Activated CD8-positive, alpha-beta memory T cell treated with anti-CD3 and anti-CD28 coated beads, Interleukin-2, amount 10 ng/mL, durations not matched to agents 7 days and 5 days (primary cell): ENCODE measurements at places on chromosomes 13 and 19. TPM values are rescaled to one million over a fixed set of nuclear protein-coding genes. Genes with fewer than 3 reads are reported as not detected.

Gene ACP4
- not detected for total RNA-seq

Gene SLC25A41
- total RNA-seq: 0.44 TPM

- no peaks in the 10 kb centered on the region for H3K36me3 ChIP-seq
- no peak for DNase-seq
- H3K27me3 ChIP-seq: no peaks in the 10 kb centered on the region
These were observed 390.8 kb downstream of the SLITRK6 start for GRCh38 chr13:85408415-85408814.

- H3K27ac ChIP-seq: no peak overlapping the region
- no peaks in the 10 kb centered on the region for H3K27me3 ChIP-seq
- no peak for DNase-seq
- H3K4me1 ChIP-seq: no peaks in the 10 kb centered on the region
- no peak overlapping the region for H3K4me3 ChIP-seq
- H3K36me3 ChIP-seq: peaks cover 46% of the 10 kb centered on the region
These were observed 9.0 kb downstream of the ZNF331 start for GRCh38 chr19:53546758-53547513.

DNA sequence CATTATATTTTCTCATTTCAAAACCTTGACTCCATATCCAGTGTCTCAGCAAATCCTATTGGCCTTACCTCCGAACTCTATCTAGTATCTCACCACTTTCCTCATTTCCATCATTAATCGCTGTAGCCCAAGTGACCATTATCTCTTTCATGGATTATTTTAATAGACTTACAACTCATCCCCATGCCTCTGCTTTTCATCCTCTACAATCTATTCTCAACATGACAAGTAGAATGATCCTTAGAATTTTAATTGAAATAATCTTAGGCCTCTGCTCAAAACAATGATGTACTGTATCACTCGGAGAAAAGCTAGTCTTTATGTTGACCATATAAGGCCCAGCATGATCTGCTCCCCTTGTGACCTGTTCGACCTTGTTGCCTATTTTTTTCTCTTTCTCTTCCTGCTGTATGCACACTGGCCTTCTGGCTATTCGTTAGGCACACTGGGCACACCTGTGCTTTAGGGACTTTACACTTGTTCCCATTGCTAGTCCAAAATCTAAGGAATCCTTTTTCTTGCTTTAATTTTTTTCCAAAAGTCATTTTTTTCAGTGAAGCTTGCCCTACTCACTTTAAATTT is 21.4 kb downstream of the DNAJC15 start:
- DNase-seq: no peak
- H3K27me3 ChIP-seq: no peaks in the 10 kb centered on the region
- H3K4me3 ChIP-seq: no peak overlapping the region
- peak overlapping the region; percentile 22 for H3K27ac ChIP-seq
- H3K36me3 ChIP-seq: peaks cover 21% of the 10 kb centered on the region

DNA sequence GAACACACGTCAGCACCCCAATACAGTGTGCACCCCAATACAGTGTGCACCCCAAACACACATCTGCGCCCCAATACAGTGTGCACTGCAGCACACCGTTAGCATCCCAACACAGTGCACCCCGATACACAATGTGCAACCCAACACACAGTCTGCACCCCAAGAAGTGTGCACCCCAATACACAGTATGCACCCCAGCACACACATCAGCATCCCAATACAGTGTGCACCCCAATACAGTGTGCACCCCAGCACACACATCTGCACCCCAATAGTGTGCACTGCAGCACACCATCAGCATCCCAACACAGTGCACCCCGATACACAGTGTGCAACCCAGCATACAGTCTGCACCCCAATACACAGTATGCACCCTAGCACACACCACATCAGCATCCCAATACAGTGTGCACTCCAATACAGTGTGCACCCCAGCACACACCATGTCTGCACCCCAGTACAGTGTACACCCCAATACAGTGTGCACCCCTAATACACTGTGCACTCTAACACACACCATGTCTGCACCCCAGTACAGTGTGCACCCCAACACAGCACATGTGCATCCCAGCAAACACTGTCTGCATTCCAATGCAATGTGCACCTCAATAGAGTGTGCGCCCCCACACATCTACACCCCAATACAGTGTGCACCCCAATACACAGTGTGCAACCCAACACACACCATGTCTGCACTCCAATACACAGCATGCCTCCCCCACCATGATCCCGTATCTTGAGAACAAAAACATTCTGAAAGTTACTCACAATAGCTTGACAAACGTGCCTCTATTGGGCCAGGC is 855 bp upstream of the CARS2 start:
- H3K4me3 ChIP-seq: peak overlapping the region; percentile 92
- H3K27me3 ChIP-seq: no peaks in the 10 kb centered on the region
- no peak for DNase-seq
- H3K4me1 ChIP-seq: peaks cover 43% of the 10 kb centered on the region
- H3K27ac ChIP-seq: peak overlapping the region; percentile 67

- H3K36me3 ChIP-seq: no peaks in the 10 kb centered on the region
- no peak for DNase-seq
- no peak overlapping the region for H3K27ac ChIP-seq
- no peak overlapping the region for H3K4me3 ChIP-seq
These were observed 3.1 kb downstream of the SHISA2 start for GRCh38 chr13:26048741-26049140.

DNA sequence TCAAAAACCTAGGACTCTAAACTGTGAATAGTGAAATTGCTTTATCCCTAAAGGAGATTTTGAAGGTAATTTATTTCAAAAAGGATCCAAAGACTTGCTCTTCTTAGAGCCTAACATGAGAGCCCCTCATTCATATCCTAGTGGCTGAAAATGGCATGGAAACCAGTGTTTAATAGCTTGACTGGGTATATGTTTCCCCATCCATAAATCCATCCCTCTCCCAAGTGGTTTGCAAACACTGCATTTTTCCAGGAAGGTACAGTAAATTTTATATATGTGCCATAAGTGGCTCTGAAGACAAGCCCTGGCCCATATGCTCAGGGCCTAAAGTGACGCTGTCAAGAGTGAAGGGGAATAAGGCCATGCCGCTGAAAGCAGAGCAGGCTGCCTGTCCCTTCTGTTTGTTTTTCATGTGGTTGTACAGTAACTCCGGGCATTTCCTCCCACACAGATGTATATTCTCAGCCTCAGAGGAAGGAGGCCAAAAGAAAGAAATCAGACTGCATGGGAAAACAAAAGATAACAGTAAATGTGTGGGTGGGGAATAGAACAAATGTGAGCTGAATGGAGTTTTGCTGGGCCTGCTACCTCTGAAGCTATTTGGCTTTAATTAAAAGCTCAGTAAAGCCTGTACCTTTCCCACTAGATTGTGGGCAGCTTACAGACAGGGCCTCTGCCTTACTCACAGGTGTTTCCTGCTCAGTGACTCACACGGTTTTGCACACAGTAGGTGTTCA is 181.9 kb downstream of the PCDH9 start:
- DNase-seq: no peak
- no peaks in the 10 kb centered on the region for H3K27me3 ChIP-seq
- H3K4me1 ChIP-seq: no peaks in the 10 kb centered on the region
- H3K36me3 ChIP-seq: no peaks in the 10 kb centered on the region
- no peak overlapping the region for H3K4me3 ChIP-seq

DNA sequence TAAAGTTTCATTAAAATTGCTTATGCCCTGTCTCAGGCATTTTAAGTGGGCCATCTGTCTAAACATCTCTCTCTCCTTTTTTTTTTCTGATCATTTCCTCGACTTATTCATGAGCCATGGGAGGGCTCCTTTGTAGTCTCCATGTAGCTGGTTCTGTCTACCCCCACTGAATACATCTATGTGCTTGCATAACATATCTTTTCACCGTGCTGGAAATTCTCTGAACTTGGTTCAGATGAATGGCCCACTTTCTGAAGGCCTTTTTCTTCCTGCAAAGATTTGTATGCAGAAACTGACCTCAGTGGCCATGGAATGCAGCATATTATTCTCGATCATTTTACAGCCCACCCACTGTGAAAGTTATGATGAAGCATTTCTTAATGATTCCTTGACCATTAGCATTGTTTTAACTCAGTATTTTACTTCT is 225.3 kb downstream of the GGACT start:
- DNase-seq: no peak
- H3K36me3 ChIP-seq: peaks cover 6% of the 10 kb centered on the region
- H3K27me3 ChIP-seq: no peaks in the 10 kb centered on the region
- H3K4me3 ChIP-seq: no peak overlapping the region
- H3K4me1 ChIP-seq: peaks cover 13% of the 10 kb centered on the region
- H3K27ac ChIP-seq: no peak overlapping the region

DNA sequence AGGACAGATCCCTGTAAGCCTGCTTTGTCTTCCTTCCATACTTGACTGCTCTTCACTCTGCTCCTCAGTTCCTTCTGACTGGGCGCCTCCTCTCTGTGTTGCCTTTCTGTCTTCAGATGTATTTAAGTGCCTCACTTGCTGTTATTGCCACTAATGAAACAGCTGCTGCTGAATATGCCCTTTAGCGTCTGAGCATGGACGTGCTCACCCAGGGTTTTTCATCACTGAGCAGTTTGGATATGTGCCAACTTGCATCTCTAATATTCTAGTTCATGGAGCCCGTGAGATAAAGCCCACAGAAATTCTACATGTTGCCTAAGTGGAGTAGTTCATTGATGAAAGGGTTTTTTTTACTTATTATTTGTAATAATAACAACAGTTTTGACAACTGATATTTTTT is 198.2 kb downstream of the MYO16 start:
- H3K36me3 ChIP-seq: no peaks in the 10 kb centered on the region
- H3K4me1 ChIP-seq: no peaks in the 10 kb centered on the region
- H3K27me3 ChIP-seq: peaks cover 2% of the 10 kb centered on the region
- H3K27ac ChIP-seq: no peak overlapping the region
- H3K4me3 ChIP-seq: no peak overlapping the region

DNA sequence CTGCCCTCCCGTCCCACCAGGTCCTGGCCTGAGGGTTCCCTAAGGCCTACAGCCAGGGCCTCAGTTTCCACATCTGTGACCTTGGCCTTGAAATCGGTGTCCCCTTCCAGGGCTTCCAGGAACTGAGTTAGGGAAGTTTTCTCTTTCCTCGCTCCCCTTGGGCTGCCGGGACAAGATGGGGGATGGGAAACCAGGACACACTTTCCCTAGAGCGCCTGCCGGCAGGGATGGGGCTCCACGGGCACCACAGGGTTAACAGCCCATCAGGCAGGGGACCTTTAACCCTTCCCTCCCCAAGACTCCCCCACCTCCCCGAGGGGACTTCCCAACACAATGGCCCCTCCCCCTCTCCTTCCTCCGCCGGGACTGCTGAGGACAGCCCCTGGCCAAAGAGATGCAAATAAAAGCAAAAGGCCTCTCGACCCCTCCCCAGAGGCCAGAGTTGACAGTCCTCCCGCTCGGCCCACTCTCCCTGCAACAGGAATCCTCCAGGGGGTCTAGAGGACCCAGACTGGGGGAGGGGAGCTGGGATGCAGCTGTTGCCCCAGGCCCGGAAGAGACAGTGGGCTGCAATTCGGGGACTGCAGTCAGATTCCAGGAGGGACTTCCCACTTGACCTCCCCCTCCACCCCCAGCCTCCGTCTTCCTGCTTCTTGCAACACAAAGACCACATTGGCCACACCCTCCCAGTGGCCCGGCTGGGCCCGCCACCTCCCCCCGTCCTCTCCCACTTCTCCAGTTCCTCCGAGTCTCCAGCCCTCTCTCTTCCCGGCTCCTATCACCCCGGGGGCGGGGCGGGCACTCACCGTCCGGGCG is 3.4 kb downstream of the BBC3 start:
- peak overlapping the region; percentile 82 for H3K27ac ChIP-seq
- H3K36me3 ChIP-seq: peaks cover 5% of the 10 kb centered on the region
- H3K4me3 ChIP-seq: peak overlapping the region; percentile 75
- no peaks in the 10 kb centered on the region for H3K27me3 ChIP-seq
- peak; percentile 83 for DNase-seq
- peaks cover 30% of the 10 kb centered on the region for H3K4me1 ChIP-seq
